Right kidney (tissue), 9 donors: ENCODE measurements at places on chromosomes 3 and 15.
A peak's percentile ranks its signal among the peaks of the same experiment; 100 is the strongest.

- no peak for DNase-seq
These were observed 489 bp downstream of the CSPG5 start for GRCh38 chr3:47578119-47578632.

- no peak for DNase-seq
These were observed 6.9 kb downstream of the NIPA2 start for GRCh38 chr15:22845289-22845900.

DNA sequence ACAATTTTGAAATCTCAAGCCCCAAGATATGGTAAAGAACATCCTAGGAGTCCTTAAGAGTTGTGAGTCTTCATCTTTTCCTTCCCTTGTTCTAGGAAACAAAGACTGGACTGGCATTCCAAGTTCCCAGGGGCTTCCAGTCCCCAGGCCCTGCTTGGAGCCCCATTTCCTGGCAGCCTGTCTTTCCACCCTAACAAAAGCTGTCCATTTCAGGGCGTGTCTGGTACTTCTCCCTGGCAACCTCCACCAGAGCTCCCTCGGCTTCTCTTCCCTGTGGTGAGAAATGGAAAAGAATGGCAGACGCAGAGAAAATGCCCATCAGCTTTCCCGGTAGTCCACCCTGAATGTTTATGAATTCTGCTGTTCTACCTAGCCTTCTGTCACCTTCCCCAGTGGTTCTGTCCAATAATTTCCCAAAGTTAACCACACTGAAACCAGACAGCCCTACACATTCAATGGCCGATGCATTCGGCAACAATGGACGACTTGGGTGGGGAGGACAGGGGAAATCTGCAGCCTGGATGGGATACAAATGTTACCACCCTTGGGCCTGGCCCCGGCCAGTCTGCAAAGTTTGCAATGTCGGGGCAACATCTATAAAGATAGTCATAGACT, 6.8 kb downstream of the RAB6B start:
- no peak for DNase-seq

GRCh38 chr3:195094191-195094921, 176.6 kb downstream of the XXYLT1 start:
- DNase-seq: peak; percentile 73

GRCh38 chr3:178205740-178206139, 330.5 kb upstream of the KCNMB2 start:
- DNase-seq: no peak

DNA sequence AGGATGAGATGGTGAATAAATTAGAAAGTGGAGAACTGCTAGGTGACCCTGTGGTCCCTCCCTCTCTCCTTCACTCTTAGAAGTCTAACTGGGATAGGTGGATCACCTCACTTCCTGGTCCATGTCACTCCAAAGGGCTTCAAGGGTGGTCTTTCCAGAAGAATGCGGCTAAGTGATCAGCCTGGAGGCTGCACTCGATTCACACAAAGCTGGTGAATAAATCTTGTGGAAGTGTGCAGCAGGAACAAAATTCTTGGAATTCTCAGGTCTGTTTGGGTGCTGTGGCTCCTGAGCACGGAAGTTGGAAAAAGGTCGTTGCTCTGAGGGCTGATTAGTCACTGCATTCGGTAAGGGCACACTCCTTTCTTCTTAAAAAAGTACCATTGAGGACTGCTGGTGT, 46.3 kb downstream of the GASK1A start:
- DNase-seq: no peak

- no peak for DNase-seq
These were observed 18.9 kb downstream of the GHRL start for GRCh38 chr3:10273702-10274305.

GRCh38 chr3:185847506-185847905, 22.7 kb upstream of the IGF2BP2 start:
- DNase-seq: no peak

DNA sequence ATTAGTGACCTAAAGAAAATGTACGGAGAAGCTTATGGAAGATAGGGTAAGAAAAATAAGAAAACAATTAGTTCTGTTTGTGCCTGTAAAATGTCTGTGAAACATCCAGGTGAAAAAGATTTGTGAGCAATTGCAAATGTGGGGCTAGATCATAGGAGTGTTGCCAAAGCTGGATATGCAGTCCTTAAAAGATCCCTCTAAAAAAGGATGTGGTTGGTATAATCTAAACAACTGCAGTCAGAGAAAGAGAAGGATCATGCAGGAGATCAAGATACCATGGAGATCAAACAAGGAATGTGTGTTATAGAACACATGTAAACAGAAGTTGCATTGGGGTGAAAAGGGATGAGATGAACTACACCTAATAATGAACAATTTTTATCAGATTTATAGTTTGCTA, 116.8 kb downstream of the ALCAM start:
- DNase-seq: no peak

DNA sequence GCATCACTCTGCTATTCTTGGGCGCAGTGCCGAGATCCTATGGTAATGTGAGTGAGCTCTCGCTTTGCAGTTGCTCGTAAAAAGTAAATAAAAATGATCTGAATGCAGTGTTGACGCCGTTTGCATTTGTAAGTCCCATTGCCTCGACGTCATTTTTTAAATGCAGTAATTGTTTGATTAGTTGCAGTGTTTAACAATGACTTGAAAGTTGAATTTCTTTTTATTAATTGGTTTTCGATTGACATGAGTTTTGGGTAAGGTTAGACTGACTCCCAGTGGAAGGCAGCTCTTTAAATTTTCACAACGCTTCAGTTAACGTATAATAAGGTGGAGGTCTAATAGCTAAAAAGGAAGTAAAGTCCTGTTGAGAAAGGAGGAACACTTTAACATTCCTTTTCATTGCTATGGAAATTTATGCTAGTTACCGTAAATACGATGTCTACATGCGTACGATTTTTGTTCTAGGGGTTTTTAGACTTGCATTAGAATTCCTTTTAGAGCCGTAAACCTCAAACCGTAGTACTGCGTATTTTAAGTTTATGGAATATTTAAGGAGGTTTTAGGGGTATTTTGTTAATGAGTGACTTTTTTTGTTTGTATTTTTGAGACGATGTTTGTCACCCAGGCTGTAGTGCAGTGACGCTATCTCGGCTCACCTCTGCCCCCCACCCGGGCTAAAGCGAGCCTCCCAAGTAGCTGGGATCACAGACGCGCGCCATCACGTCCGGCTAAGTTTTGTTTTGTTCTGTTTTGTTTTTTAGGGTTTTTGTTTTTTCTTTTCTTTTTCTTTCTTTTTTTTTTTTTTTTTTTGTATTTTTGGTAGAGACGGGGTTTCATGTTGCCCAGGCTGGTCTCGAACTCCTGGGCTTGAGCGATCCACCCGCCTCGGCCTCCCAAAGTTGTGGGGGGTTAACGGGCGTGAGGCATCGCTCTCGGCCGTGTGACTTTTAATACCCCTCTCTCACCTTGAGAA, 1.4 kb downstream of the MORF4L1 start:
- DNase-seq: peak; percentile 39
